ENCODE measurements at places on chromosomes 2 and 18. TPM values are rescaled to one million over a fixed set of nuclear protein-coding genes. Genes with fewer than 3 reads are reported as not detected.

DNA sequence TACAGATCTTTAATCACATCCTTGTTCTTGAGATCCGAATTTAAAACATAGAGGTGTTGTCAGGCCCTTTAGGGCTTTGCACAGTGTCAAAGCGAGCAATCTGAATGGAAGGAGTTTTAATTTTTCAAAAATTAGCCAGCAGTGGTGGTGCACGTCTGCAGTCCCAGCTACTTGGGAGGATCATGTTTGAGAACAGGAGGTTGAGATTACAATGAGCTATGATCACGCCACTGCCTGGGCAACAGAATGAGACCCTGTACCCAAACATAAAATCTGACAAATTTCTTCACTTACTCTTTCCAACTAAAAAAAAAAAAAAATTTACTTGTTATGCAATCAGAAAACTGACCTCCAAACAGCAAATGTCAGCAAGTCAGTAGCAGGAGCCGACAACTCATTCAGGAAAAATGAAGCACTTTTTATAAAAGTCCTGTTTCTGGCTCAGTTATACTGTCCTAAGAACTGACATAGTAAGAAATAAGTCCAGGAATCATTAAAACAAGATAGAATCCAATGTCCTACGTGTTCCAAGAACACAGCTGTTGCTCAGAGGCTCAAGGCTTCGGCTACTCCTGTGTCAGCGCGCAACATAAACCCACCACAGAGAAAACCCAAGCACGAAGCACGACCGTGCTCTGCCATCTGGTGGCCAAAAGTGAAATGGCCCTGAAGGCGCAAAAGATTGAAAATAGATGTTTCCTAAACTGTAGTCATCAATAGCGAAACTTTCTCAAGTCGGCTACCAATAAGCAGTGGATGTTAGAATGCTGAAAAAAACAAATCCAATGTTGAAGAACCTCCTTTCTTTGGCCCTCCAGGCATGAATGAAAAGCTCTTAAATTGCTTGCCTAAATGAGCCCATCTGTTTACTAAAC, 138.1 kb downstream of the INO80D start:
- peak; percentile 31 for DNase-seq

GRCh38 chr2:177347570-177347969, 45.0 kb upstream of the AGPS start:
- DNase-seq, result no peak

The LYPD6 gene
- total RNA-seq, result 16.2 TPM

The NPAS2 gene
- 5.2 TPM for total RNA-seq

- no peak for DNase-seq
Measured at GRCh38 chr2:44075541-44075940, 79.8 kb upstream of the LRPPRC start.
